ENCODE measurements at places on chromosomes 3 and 15.

DNA sequence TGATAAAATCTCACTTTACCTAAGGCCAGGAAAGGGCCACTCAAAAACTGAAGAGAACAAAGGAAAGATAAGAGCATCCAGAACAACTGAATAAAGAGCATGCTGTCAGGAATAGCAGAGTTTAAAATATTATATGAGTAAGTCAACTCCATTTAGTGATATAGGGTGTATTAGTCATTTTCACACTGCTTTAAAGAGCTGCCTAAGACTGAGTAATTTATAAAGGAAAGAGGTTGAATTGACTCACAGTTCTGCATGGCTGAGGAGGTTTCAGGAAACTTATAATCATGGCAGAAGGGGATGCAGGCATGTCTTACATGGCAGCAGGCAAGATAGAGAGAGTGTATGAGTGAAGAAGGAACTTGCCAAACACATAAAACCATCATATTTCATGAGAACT is 778.0 kb upstream of the NECTIN3 start:
- no peak for DNase-seq

DNA sequence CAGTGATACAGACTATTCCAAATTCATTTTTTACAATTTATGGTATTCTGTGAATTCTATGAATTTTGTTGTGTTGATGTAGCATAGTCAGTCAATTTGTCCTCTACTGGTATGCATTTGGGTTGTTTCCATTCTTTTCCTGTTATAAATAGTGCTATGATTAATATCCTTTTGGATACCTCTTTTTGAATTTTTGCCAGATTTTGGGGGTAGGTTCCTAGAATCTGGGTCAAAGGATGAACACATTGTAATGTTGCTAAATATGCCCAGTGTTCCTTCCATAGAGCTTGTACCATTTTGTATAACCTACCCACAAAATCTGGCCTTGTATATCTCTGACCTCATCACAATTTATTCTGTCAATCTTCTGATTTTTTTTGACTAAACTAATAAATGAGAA is 44.4 kb upstream of the C3orf38 start:
- DNase-seq: no peak

GRCh38 chr3:71117572-71118247 is 465.8 kb downstream of the FOXP1 start:
- no peak for DNase-seq

DNA sequence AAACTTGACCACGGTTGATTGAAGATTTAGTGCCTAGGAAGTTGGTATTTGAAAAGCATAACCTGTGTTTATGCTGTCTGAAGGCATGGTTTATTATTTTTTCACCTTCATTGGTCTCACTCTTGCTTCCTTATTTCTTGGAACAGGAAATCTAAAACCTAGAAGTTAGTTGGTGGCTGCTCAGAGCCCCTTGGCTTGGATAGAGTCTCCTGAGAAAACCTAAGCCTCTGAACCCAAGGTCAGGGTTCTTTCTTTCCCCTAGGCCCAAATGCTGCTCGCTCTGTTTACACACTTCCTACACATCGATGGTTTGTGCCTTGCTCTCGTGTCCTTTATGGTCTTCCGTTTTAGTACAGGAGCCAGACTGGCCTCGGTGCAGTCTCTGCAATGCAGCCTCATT is 82.2 kb downstream of the TRAK1 start:
- no peak for DNase-seq

GRCh38 chr3:11610044-11610671 is 33.6 kb downstream of the VGLL4 start:
- no peak for DNase-seq

- DNase-seq: no peak
These were observed 332.5 kb upstream of the BCHE start for GRCh38 chr3:166169681-166170080.

- no peak for DNase-seq
These were observed 3.7 kb downstream of the HRG start for GRCh38 chr3:186669378-186670084.

DNA sequence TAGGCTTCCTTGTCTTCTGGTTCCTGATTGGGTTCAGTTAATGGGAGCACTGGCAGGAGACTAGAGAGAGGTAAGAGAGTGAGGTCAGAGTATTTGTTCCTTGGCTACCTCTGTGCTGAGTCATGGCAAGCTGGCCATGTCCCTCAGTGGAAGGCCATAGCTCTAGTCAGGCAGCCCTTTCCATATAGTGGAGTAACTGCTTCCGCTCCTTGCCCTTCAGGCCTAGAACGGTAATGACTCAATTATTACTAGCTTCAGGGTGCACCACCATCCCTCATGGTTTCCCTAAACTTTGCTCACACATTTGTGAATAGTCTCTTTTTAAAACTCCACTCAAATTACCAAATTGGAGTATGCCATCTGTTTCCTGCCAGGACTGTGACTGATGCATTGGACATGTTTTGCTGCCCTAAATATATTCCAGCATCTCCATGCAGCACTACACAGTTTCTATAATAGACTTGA is 10.5 kb upstream of the ANO10 start:
- DNase-seq: no peak

DNA sequence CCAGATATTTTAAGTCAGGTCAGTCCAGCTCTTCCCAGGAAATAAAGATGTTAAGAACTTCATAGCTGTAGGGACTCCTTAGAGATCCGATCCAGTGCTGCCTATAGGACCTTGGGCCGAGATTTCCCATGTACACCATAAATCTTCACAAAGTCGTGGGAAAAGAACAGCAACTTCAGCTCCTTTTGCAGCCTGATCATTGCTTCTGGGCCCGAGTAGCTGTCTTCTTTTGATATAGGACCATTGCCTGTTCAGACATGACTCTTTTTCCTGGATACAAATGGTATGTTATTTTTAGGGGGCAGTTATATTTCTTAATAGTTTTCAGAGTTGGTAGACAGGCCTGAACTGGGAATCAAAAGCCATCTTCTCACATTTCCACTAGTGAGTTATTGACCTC is 20.5 kb downstream of the IL1RAP start:
- no peak for DNase-seq

DNA sequence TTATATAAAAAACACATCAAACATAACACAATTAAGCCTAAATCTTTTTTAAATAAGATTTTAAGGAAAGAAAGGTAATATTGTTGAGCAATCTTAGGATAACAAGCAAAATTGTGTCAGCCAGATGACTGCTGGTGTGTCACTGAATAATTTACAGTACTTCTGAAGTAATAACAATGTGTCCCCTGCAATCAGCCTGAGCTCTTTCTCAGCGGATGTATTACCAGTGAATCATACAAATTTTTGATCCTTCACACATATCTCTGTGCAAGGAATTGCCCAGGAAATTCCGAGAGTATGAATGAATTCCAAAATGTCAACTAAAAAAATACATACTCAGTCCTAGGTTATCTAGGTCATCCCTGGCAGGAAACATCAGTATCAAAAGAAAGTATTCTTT is 76.6 kb upstream of the PTX3 start:
- no peak for DNase-seq

DNA sequence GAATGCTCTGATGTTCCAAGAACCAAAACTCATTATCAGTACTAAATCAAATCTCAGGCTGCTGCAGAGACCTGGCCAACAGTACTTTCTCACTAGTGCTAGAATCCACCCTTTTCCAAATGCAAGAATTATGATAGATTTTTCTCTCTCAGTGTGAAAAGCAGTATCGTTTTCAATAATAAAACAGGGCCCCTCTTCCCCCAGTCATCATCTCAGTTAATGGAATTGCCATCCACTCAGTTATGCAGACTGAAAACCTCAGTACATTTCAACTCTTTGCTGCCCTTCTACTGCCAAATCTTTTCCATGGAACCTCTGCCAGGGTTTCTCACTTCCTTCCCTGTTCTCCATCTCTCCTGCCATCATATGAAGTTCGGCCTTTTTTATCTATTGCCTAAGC is 72.4 kb upstream of the FGF12 start:
- DNase-seq: no peak

DNA sequence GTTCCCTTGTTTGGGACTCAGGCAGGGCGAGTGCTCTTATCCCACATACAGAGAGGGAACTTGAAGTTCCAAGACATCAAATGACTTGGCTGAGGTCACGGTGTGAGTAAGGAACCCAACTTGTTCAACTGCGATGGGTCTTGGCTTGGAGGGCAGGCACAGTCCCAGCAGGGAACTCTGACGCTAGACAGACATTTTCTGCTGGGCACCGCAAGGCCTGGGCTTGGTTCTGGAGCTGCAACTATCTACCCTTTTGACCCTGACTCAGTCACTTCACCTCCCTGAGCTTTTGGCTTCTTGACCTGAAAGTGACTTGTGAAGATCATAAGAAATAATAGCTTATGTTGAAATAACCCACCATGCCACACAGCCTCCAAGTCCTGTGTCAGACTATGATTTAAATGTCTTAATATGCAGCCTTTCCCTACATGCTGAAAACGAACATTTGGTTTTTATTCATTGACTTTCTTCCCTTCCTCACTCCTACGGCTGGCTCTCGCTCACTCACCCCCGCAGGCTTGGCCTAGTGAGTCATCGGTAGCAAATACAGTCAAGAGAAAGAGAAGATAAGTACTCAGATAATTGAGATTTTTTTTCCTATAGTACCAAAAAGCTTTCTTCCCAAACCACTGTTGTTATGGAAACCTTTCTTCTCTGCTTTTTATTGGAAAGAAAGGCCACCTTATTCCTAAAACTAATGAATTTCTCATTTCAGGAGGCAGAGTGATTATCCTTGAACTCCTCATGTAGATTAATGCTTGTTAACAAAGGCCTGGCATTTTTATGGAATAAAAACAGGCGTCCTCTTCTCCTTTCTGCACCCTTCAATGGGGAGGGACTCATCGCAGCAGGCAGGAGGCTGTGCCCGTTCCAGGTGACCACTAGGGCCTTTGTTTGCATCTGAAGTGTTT is 178.4 kb downstream of the ATP10A start:
- DNase-seq: no peak

GRCh38 chr3:8520816-8521403 is 19.3 kb downstream of the LMCD1 start:
- DNase-seq: no peak

- peak; percentile 46 for DNase-seq
These were observed 24.3 kb downstream of the PLA2G4F start for GRCh38 chr15:42131826-42132806.

GRCh38 chr15:92159906-92160841 is 233.5 kb upstream of the ST8SIA2 start:
- DNase-seq: peak; percentile 44

DNA sequence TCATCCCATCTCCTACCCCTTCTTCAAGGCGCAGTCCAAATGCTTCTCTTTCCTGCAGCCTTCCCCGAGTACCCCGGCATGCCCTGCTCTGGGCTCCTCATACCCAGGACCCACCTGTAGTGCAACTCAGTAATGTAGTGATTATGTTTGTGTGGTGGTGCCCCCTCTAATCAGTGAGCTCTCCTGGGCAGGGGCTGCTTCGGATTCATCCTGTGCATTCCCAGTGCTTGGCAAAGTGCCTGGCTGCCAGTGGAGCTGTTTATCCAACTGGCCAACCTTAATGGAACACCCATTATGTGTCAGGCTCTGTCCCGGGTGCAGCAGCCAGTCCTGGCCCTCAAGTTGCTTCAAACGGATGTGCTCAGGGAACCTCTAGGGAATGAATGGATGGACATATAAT is 174.4 kb upstream of the LINGO1 start:
- DNase-seq: no peak

GRCh38 chr15:62145015-62145735 is 19.9 kb downstream of the C2CD4B start:
- no peak for DNase-seq

DNA sequence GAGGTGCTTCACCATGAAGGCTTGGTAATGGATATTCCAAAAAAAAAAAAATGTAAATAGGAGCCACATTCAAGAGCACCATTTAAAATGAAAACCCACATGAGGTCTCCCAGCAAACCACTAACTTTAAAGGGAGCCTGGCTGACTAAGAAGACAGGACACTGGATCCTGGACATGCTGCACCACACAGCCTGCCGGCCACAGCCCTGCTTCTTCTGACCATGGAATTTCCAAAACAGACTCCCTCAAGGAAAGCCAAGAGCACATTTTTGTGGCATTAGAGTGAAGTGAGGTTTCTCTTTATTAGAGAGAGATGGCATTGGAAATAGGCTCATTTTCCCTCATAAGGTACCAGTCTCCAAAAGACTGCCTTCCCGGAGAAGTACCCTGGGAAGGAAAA is 113.9 kb downstream of the RORA start:
- DNase-seq: no peak

Measured in H7 (cell line).